ENCODE measurements at places on chromosomes 11 and 22.

DNA sequence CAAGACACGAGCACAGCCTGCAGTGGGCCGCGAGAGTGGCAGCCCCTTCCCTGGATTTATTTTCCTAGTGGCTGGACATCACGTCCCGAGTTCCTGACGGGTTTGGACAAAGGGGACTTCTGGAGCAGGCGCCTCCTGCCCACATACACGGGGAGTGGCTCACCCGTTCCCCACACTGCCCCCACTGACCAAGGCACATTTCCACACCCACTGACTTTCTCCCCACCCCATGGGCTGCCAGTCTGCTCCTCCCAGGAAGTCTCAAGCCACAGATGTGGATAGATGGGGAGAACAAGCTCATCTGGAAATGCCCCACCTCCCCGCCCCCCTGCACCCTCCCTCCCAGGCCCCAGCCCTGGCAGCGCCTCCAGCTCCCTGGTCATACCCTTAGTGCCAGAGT is 34.0 kb upstream of the FADD start:
- no peak for DNase-seq

DNA sequence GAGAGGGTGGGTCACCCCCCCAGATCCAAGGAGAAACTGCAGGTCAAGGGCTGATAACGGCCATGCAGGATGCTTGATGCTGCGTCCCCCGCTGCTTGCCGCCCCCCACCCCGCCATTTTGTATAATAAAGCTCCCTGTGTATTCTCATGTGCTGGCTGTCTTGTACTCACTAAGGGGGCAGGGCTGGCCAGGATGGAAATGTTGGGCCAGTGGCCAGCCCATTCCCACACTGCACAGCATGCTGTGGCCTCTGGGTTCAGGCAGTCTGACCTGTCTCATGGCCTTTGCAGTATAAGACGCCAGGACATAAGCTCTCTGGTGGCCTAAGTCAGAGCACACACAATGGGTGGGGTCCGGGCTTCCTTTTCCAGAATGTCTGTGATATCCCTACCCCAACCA is 421 bp upstream of the PRR33 start:
- no peak for DNase-seq

GRCh38 chr11:129620237-129621104 is 195.2 kb upstream of the TMEM45B start:
- no peak for DNase-seq

DNA sequence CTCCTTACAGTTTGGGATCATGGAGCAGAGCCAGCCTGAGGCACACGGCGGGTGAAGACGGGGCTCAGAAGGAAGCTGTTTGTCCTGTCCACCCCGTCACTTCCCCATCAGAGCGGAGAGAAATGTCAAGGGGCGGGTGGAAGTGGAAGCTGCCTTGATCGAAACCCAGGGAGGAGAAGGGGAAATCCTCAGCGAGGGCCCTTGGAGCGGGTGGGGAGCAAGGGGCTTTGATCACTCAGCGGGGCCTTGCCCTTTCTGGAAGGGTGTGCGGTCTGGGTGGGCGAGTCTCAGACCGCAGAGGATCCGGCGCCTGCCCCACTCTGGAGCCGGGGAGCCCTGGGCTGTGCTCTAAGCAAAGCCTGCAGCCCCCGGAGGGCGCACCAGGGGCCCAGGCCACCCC is 320.4 kb downstream of the NTM start:
- DNase-seq, result no peak

- DNase-seq, result no peak
Measured at GRCh38 chr22:31532060-31532459, 35.7 kb downstream of the SFI1 start.

DNA sequence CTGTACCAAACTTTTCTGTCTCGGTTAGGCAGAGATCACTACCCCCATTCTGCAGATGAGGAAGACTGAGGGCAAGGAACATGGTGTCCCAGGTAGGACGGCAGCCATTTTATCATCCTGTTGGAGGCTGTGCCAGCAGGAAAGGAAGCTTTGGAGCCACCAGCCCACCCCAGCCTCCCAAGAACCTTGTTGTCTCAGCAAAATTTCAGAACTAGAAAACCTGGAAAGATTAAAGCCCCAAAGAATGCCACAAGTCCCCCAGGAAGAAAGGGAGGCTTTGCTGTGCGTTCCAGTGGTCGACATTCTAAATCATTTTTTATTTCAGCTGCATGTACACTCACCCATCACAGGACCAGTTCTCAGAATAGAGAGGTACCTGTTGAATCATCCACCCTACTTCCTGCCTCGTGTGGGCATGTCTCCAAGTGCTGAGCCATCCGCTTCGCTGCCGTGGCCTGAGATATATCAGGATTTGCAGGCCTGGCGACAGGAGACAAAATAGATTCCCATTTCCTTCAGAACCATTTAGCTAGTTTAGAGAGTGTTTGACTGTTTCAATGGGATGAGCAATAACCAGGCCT is 13.0 kb upstream of the EIF3D start:
- no peak for DNase-seq

GRCh38 chr11:44110231-44110679 is 14.8 kb downstream of the EXT2 start:
- DNase-seq, result peak; percentile 47

GRCh38 chr22:21896951-21897513 is 29.6 kb upstream of the MAPK1 start:
- DNase-seq, result no peak

- DNase-seq, result no peak
Measured at GRCh38 chr22:27110665-27111451, 453.5 kb downstream of the MIAT start.

- no peak for DNase-seq
Measured at GRCh38 chr11:110475671-110476070, 45.9 kb downstream of the FDX1 start.

GRCh38 chr22:37631448-37632173 is 7.9 kb upstream of the SH3BP1 start:
- DNase-seq, result no peak

GRCh38 chr11:126332221-126332711 is 23.2 kb upstream of the ST3GAL4 start:
- no peak for DNase-seq

DNA sequence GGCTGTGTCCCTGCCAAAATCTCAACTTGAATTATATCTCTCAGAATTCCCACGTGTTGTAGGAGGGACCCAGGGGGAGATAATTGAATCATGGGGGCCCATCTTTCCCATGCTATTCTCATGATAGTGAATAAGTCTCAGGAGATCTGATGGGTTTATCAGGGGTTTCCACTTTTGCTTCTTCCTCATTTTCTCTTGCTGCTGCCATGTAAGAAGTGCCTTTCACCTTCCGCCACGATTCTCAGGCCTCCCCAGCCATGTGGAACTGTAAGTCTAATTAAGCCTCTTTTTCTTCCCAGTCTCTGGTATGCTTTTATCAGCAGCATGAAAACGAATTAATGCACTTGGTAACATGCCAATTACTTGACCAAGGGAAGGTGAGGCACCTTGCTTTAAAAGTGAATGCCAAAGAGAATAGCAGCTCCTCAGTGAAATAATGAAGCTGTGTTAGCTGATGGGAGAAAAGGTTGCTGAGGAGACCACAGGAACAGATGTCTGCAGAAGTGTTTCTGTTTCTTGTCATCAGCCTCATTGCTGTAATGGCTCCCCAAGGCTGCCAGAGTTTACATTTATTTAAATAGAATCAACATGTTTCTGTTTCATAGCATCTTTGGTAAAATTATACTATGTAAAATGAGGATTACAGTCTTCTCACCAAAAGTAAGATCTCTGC is 89.0 kb upstream of the CD44 start:
- no peak for DNase-seq

DNA sequence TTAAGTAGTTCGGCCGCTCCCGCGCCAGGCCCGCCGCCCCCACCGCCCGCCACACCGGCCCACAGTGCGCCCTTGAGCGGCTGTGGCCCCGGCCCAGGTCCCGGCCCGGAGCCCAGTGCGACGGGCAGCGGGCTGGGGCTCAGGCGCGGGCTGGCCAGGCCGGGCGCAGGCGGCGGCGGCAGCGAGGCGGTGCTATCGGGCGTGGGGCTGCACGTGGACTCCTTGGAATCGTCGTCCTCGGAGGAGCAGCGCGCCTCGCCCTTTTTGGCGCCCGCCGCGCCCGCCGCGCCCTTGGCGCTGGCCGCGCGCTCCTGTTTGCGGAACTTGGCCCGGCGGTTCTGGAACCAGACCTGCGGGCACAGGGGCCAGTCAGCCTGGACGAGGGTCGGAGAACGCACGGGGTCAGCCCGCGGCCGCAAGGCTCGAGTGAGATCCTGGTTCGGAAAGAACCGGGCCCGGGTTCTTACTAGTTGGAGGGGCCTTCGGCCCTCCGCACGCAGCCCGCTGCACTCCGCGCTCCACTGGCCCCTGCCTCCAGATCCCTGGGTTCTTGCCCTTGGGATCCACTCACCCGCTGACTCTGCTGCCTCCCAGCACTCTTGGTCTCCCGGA is 4.0 kb downstream of the PHOX2A start:
- DNase-seq, result no peak

DNA sequence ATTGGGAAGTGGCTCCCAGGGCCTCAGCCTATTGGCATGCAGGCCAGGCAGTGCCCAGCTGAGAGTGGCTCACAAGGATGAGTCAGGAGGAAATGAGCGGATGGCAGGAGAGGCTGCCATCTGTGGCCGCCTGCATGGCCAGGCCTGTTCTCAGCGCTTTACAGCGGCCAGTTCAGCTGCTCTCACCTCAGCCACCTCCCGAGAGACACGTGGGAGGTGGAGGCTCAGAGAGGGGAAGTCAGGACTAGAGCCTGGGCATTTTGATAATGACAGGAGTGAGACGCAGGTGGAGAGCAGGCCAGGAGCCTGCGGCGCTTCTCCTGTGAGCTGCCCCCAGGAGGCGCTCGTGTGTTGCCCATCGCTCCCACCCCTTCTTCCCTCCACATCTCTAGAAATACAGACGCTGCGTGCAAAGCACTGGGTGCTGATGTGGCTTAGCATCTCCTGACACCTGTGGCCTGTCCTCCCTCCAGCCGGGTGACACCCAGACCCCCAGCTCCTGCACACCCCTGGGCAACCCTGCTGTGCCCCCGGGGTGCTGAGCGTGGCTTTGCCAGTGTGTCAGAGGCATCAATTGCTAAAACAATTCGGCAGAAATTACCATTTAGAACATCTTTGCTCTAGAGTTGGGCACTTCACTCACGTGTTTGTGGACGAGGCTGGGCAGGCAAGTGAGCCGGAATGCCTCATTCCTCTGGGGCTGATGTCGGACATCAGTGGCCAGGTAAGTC is 21.4 kb upstream of the PANX2 start:
- DNase-seq, result peak; percentile 68

DNA sequence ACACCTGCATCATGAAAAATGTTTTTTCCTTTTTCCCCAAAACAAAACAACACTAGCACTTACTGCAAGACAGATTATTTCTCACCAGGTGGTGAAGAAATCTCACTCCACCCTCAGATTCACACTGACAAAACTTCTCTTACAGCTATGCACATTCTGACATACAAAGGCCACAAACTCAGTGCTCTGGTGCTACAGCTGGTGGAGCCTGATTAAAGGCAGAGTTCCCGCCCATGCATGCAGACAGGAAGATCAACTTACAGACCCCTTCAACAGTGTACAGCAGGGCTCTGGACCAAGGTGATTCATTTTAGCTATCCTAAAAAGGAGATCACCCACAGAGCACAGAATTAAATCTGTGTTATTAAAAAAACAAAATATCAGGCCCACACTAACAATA is 112.6 kb downstream of the CADM1 start:
- no peak for DNase-seq

DNA sequence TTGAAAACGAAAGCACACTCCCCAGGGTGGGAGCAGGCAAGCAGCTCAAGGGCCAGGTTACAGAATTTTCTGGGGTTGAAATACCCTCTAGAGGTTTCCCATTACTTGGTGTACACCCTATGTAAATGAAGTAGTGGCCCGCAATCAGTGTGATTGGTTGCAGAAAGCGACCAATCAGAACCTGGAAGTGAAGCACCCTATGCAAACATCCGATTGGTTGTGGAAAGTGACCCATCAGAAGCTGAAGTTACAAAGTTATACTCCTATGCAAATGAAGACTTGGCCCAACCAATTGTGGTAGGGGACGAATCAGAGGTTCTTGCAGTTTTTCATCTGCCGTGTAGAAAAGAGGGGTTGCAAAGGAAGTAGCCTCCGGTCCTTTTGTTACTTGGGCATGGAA is 19.2 kb downstream of the PRR5 start:
- no peak for DNase-seq

- no peak for DNase-seq
Measured at GRCh38 chr11:35337914-35338305, 81.4 kb downstream of the SLC1A2 start.

GRCh38 chr11:64096835-64097234 is 61.1 kb downstream of the FLRT1 start:
- DNase-seq, result no peak

- DNase-seq, result no peak
Measured at GRCh38 chr11:112949781-112950575, 11.2 kb upstream of the NCAM1 start.

DNA sequence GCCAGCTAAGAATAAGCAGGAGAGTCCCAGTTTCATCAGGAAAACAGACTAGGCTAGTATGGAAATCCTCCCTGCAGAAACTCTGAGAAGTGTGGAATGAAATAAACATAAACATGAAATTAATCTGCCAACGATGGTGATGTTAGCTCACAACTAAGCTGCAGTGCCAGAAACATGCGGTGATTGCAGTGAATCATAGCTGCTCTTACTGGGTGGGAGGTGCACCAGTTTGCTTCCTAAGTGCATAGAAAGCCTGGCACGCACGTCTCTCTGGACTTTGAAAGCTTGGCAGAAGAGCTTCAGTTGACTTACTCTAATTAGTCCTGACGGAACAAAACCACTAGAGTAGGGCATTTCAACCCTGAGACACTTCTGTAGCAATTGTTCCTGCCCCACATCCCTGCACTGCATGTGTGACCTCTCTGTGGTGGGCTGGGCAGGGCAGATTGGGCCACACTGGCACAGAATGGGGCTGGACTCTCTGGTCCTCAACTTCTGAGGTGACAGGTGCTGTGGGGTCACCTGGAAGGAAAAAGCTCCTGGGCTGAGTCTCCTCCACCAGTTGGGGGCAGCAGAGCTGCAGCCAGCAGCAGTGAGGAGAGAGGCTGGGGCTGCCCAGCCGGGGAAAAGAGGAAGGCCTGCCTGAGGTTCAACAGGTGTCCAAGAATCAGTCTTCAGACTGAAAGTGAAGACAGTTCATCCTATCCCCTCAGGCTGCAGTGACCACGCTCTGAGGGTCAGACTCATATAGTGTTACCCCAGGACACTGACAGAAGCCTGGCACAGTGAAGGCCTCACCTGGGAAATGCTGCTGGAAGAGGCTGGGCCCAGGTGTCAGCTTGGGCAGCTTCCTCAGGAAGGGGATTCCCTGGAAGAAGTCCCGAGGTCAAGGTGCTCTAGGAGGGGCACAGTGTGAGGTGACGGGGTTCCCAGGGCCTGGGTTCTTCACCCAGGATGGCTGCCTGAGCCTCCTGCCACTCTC is 40.5 kb downstream of the GGTLC2 start:
- no peak for DNase-seq

DNA sequence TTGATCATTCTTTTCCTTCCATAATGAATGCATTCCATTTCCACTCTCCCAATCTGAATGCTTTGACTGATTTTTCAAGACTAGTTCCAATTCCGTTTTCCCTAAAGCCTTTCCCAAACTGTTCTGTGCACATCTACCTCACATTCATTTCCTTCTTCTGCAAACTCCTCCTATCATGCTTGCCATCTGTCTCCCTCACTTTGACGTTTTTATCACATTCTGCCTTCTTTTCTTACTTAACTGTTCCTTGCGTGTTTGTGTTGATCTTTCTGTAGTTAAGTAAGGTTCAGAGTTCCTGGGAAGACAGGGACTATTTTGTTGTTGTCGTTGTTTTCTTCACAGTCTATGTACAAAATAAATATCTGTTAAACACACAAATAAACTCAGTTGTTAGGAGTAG is 179.0 kb downstream of the NXPE2 start:
- DNase-seq, result no peak

- no peak for DNase-seq
Measured at GRCh38 chr11:40683010-40683409, 776.4 kb downstream of the LRRC4C start.

- no peak for DNase-seq
Measured at GRCh38 chr11:118947091-118947490, 9.0 kb upstream of the UPK2 start.

Measured in left lung (tissue), 14 donors.